ENCODE measurements at places on chromosomes 7 and 10. TPM values are rescaled to one million over a fixed set of nuclear protein-coding genes. Genes with fewer than 3 reads are reported as not detected.

The CCL24 gene
- total RNA-seq: not detected

The ADIRF gene
- not detected for total RNA-seq

The KIAA1217 gene
- total RNA-seq: 167 TPM

The SPDYE1 gene
- not detected for total RNA-seq

The PRRT4 gene
- 9.5 TPM for total RNA-seq

The DLX5 gene
- total RNA-seq: 33.4 TPM

The ZNF117 gene
- 42.3 TPM for total RNA-seq

The NYAP1 gene
- total RNA-seq: 8.2 TPM

The LEP gene
- not detected for total RNA-seq

The PFKP gene
- total RNA-seq: 34.2 TPM

The ALDH18A1 gene
- 110 TPM for total RNA-seq

The ING3 gene
- total RNA-seq: 20.2 TPM

The TMEM273 gene
- not detected for total RNA-seq

The PILRA gene
- total RNA-seq: 6.1 TPM

The OGDHL gene
- 10.4 TPM for total RNA-seq

DNA sequence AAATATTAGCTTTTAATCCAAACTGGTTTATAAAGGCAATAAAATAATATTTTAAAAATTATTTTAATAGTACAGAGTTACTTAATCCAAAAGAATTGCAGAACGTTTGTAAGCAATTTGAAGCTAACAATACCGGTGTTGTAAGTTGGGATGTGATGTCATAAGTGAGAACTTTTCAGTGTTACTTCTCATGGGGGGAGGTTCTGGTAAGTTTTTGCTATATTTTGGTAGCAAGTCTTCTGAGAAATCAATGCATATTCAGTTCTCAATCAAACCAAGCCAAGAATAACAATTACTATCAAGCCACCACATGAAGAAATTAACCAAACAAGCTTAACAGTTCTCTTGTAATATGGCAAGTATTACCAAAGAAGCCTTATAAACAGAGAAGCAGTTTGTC is 147.1 kb upstream of the ASAH2 start:
- DNase-seq: no peak

- DNase-seq: no peak
Observed at GRCh38 chr10:103941801-103942200, 23.8 kb upstream of the STN1 start.

DNA sequence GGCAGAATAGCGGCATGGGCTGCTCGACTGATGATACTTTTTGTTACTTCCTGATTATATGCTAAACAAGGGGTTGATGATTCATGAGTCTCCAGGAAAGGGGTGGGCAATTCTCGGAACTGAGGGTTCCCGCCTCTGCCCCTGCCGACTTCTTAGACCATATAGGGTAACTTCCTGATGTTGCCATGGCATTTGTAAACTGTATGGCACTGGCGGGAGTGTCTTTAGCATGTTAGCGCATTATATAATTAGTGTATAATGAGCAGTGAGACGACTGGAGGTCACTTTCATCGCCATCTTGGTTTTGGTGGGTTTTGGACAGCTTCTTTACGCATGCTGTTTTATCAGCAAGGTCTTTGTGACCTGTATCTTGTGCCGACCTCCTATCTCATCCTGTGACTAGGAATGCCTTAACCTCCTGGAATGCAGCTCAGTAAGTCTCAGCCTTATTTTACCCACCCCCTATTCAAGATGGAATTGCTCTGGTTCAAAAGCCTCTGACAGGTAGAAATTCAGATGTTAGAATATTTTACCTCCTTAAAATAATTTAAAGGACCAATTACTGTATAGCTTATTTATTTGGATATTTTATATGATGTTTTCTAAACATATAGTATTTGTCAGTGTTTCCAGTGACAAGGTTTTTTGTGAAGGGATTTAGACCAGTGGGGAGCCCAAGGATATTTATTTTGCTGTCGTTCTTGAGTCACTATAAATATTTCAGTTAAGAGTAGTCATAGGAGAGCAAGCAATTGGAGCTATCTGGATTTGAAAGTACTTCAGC is 90.1 kb upstream of the PIK3CG start:
- DNase-seq: no peak

DNA sequence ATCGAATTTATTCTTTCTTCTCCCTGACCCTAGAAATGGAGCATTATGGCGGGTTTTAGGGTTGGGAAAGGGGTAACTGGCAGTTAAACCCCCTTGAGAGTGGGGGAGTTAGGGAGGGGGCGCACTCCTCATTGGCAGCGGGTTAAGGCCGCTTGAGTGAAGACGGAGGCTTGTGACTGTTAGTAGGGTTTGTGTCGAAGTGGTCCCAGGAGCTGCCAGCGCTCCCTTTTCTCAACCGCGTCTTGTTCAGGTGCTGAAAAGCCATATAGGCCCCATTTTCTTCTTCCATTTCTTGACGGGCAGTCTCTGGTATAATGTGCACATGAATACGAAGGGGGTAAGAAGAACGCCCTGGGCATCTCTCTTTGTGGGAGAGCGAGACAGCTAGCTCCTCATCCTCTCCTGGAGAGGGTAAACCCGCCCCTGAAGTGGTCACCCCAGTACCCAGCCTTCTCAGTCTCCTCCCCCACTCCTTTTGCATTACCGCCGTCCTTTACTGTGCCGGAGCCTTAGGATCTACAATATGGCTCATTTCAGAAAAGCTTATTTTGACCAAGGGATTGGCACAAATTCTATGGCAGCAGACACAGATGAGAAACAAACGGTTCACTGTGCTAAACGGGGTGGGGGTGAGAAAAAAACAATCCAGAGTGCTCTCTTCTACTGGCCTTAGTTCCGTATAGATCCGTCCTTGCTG is 836 bp downstream of the KMT2E start:
- peak; percentile 47 for DNase-seq

- no peak for DNase-seq
Observed at GRCh38 chr7:78634093-78634492, 819.4 kb downstream of the MAGI2 start.

- no peak for DNase-seq
Observed at GRCh38 chr10:124870854-124871425, 69.3 kb downstream of the ABRAXAS2 start.

- DNase-seq: no peak
Observed at GRCh38 chr10:6840766-6841165, 260.7 kb upstream of the PRKCQ start.

GRCh38 chr7:142323706-142324105 is 65.8 kb upstream of the PRSS58 start:
- no peak for DNase-seq

DNA sequence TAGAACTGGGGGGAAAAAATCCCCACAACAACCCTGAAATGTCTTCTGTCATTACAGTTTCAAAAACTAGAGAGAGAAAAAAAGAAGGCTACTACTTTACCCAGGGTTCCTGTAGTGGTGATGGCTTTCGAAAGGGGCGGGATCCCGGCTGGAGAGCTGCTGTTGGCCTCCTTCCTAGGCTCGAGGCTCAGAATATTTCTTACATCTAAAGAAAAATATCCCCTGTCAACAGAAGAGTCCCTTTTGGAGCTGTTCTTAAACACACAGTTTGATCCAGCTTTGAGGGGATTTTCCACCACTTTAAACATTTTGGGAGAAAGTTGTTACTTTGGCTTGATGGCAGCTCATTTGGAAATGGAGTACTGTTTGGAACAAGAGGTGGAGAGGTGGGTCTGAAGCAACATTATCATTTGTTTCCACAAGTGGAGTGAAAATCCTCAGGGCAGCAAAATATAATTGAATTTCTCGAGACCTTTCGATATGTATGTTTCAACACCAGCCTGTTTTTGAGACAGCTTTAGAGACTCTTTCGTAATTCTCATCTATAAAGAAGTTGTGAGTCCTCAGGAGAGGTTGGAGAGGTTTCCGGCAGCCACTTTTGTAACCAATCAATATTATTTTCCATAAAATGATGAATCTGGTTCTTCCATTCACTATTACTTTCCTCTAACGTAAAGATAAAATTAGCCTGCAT is 5.1 kb downstream of the HOXA13 start:
- DNase-seq: no peak

GRCh38 chr7:1481300-1481699 is 22.0 kb upstream of the MICALL2 start:
- no peak for DNase-seq

- DNase-seq: no peak
Observed at GRCh38 chr10:31173752-31174151, 142.1 kb upstream of the ZNF438 start.

- DNase-seq: no peak
Observed at GRCh38 chr7:39609113-39609934, 14.0 kb upstream of the RALA start.

- no peak for DNase-seq
Observed at GRCh38 chr10:73774637-73775036, 7.2 kb upstream of the CHCHD1 start.

- DNase-seq: no peak
Observed at GRCh38 chr10:78619896-78620295, 448.9 kb upstream of the ZMIZ1 start.

DNA sequence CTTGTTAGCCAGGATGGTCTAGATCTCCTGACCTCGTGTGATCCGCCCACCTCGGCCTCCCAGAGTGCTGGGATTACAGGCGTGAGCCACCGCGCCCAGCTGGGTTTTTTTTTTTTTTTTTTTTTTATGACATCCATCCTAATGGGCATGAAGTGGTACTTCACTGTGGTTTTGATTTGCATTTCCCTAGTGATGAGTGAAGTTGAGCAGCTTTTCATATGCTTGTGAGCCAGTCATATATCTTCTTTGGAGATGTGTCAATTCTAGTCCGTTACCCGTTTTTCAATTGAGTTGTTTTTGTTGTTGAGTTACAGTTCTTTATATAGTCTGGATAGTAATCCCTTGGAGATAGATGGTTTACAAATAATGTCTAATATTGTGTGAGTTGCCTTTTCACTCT is 127.7 kb downstream of the SMURF1 start:
- no peak for DNase-seq

DNA sequence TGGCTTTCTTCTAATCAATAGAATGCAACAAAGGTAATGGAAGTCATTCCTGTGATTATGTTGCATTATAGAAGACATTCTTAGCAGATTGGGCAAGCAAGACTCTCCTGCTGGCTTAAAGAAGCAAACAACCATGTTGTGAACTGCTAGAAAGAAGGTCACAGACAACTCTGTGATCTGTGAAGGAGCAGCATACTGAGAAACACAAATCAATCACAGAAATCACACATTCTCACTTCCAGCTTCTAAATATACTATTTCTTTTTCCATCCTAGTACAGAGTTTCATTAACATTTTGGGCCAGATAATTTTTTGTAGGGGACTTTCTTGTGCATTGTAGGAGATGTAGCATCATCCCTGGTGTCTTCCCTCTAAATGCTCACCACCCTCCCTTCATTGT is 28.0 kb upstream of the PALS2 start:
- no peak for DNase-seq

- DNase-seq: no peak
Observed at GRCh38 chr7:36784991-36785940, 61.0 kb upstream of the AOAH start.

GRCh38 chr7:121961089-121961867 is 88.3 kb downstream of the PTPRZ1 start:
- DNase-seq: no peak

DNA sequence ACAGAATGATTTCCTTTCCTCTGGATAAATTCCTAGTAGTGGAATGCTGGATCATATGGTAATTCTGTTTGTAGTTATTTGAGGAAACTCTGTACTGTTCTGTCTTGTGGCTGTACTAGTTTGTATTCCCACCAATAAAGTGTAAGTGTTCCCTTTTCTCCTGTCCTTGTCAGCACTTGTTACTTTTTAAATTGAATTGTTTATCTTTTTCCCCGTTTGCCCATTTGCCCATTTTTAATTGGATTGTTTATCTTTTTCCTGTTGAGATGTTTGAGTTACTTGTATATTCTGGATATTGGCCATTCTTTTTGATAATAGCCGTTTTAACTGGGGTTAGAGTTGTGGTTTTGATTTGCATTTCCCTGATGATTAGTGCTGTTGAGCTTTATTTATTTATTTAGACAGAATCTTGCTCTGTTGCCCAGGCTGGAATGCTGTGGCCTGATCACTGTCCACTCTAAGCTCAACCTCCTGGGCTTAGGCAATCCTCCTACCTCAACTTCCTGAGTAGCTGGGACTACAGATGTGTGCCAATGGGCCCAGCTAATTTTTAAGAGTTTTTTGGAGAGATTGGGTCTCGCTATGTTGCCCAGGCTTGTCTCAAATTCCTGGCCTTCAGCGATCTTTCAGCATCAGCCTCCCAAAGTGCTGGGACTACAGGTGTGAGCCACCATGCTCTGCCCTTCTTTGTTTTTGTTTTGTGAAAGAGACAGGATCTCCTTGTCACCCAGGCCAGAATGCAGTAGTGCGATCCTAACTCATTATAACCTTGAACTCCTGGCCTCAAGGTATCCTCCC is 23.0 kb downstream of the BMPR1A start:
- DNase-seq: no peak

GRCh38 chr7:142301923-142302550 is 44.2 kb upstream of the PRSS58 start:
- DNase-seq: no peak

DNA sequence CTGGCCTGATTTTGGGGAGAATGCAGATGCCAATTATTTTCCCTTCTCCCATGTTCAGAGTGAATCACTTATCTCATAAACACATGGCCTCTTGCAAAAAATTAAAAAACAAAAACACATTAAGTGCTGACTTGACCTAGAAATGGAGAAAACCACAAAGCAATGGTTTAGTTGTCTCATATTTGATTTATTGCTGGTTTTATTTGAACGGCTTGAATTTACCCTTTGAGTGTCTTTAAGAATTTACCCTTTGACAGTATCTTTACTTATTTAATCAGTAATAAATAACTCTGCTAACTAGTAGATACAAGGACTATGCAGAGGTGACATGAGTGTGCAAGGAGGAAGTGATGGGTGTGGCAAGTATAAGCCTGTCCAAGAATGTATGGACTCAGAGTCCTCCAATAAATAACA is 68.1 kb upstream of the GSDME start:
- no peak for DNase-seq

GRCh38 chr10:102802920-102803534 is 34.2 kb downstream of the CYP17A1 start:
- no peak for DNase-seq

All from mesothelial cell of epicardium (in vitro differentiated cells).